ENCODE measurements at places on chromosomes 11 and 22. TPM values are rescaled to one million over a fixed set of nuclear protein-coding genes. Genes with fewer than 3 reads are reported as not detected.

- H3K36me3 ChIP-seq = no peaks in the 10 kb centered on the region
- no peaks in the 10 kb centered on the region for H3K27me3 ChIP-seq
- H3K4me3 ChIP-seq = no peak overlapping the region
- DNase-seq = no peak
These were observed 134.6 kb upstream of the RCN1 start for GRCh38 chr11:31956310-31956709.

OR52N5 gene
- total RNA-seq = not detected

GRCh38 chr11:45225961-45226871, 59.9 kb downstream of the SYT13 start:
- H3K4me3 ChIP-seq = no peak overlapping the region
- no peak overlapping the region for H3K27ac ChIP-seq
- no peak for DNase-seq
- peaks cover 32% of the 10 kb centered on the region for H3K36me3 ChIP-seq

DNA sequence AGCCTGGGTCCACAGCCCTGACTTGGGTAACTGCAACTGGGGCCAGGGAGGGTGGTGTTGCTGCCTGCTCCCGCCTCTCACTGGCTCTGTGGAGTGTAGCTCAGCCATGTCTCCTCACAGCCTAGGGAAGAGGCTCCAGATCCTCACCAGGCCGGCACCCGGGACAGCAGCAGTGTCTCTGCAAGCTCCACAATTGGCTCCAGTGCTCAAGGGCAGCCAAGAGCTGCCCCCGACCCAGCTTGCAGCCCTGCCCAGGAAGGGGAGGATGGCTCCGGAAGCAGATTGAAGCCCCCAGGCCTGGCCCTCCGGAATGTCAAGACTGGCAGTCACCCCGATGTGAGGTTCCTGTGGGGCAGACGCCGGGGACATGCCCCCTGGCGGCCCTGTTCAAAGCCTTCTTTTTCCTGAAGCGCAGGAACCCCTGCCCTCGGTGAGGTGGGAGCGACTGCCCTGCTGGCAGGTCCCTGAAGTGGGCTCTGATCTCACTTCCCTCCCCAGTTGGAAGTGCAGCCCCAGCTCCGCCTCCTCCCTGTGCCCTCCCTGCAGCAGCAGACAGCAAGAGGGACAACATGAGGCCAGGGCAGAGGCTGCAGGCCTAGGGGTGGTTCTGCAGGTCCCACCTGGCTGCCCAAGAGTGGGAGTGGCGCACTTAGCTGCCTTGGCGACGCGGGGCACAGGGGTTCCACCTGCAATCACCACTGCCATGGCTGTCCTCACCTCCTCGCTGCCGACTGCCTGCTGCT, 816.2 kb upstream of the LUZP2 start:
- no peak overlapping the region for H3K27ac ChIP-seq
- H3K4me3 ChIP-seq = no peak overlapping the region
- no peak for DNase-seq
- no peaks in the 10 kb centered on the region for H3K27me3 ChIP-seq

DHCR7 gene
- 66.2 TPM for total RNA-seq

ADAMTS8 gene
- 0.64 TPM for total RNA-seq

- H3K4me1 ChIP-seq = no peaks in the 10 kb centered on the region
- H3K36me3 ChIP-seq = peaks cover 19% of the 10 kb centered on the region
- DNase-seq = no peak
- H3K27me3 ChIP-seq = no peaks in the 10 kb centered on the region
These were observed 25.0 kb downstream of the FCHSD2 start for GRCh38 chr11:73117071-73117470.

MUC5AC gene
- 0.11 TPM for total RNA-seq

DNA sequence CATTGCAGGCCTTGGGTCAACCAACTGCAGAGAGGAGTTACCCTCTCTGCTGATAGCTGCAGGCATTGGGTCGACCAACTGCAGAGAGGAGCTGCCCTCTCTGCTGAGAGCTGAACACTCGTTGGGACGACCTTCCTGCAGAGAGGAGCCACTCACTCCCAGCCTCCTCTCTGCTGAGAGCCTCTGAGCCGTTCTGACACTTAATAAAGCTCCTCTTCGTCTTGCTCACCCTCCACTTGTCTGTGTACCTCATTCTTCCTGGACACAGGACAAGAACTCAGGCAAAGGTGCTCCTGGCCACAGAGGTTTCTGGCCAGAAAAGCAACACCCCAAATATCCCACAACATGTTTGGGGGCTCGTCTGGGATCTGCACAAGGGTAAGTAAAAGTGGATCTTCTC, 7.5 kb upstream of the PKP3 start:
- no peaks in the 10 kb centered on the region for H3K36me3 ChIP-seq
- H3K27me3 ChIP-seq = no peaks in the 10 kb centered on the region
- DNase-seq = no peak
- H3K4me3 ChIP-seq = no peak overlapping the region

GRCh38 chr11:79434283-79434682, 6.5 kb downstream of the TENM4 start:
- no peak overlapping the region for H3K27ac ChIP-seq
- H3K27me3 ChIP-seq = no peaks in the 10 kb centered on the region
- no peak overlapping the region for H3K4me3 ChIP-seq
- H3K4me1 ChIP-seq = peaks cover 22% of the 10 kb centered on the region
- H3K36me3 ChIP-seq = no peaks in the 10 kb centered on the region
- DNase-seq = no peak

- no peak overlapping the region for H3K27ac ChIP-seq
- no peaks in the 10 kb centered on the region for H3K4me1 ChIP-seq
- H3K36me3 ChIP-seq = no peaks in the 10 kb centered on the region
- H3K27me3 ChIP-seq = no peaks in the 10 kb centered on the region
- no peak for DNase-seq
These were observed 31.8 kb upstream of the LMO2 start for GRCh38 chr11:33923626-33924025.

DNA sequence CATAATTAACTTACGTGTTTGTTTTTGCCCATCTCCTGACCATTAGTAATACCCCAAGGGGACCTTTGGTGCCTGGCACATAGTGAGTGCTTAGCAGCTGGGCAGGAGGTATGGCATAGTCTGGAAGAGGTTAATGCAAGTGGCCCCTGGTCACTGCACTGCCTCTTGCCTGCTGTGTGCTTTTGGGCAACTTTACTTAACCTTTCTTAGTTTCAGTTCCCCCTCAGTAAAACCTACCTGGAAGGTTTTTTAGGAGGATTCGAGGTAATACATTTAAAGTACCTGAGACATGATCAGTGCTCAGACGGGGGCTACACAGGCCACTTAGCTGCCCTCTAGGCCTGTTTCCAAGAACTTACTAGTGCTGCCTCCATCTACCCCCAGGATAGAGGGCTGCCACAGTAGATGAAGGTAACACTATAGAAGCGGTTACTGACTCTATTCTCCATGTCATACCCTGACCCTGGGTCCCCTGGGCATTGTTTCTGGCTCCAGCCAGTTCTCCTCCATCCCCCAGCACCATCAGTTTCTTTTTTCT, 3.3 kb downstream of the POLD4 start:
- peaks cover 5% of the 10 kb centered on the region for H3K4me1 ChIP-seq
- H3K4me3 ChIP-seq = no peak overlapping the region
- no peak overlapping the region for H3K27ac ChIP-seq
- no peak for DNase-seq
- no peaks in the 10 kb centered on the region for H3K36me3 ChIP-seq

DNA sequence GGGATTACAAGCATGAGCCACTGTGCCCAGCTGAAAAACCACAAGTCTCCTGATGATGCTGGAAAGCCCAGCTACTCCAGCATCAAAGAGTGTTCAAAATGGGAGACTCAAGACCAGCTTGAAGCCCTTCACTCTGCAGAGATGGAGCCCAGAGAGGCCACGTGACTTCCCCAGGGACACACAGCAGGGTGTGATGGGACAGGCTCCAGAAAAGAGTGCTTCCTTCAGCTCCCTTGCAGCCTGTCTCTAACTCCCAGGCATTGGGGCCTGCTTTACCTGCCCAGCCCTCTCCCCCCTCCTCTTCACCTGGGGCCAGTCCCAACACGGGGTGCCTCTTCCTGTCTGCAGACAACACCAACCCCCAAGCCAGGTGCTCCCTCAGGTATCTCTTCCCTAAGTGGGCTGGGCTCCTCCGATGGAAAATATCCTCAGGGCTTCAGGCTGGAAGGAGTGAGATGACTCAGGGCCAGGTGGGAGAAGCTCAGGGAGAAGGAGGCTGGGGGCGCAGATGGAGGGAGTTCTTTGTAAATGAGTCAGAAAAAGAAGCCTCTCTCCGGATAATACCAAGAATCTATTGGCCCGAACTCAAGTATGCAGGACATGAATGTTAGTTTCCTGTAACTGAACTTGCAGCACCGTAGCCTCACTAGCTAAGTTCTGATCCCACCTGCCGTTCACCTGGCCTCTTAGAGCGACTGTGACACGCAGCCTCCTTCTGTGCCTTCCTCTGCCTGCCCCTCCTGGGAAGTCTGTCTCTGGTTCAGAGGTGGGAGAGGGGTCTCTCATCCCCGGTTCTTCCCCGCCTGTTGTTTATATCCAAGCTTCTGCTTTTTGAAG, 326.6 kb downstream of the MN1 start:
- no peaks in the 10 kb centered on the region for H3K36me3 ChIP-seq
- no peak overlapping the region for H3K4me3 ChIP-seq
- no peak for DNase-seq
- H3K4me1 ChIP-seq = no peaks in the 10 kb centered on the region

UCP3 gene
- not detected for total RNA-seq

LDLRAD3 gene
- total RNA-seq = 21.6 TPM

All from ascending aorta (tissue), 2 donors.